ENCODE measurements at places on chromosomes 5 and 9.

- DNase-seq, result no peak
These were observed 8.5 kb downstream of the DUSP1 start for GRCh38 chr5:172762214-172763119.

- no peak for DNase-seq
These were observed 66.0 kb downstream of the AOPEP start for GRCh38 chr9:94792511-94792910.

GRCh38 chr9:94713436-94714215, 12.9 kb upstream of the AOPEP start:
- no peak for DNase-seq

GRCh38 chr5:17129093-17129849, 88.2 kb upstream of the BASP1 start:
- DNase-seq, result no peak

DNA sequence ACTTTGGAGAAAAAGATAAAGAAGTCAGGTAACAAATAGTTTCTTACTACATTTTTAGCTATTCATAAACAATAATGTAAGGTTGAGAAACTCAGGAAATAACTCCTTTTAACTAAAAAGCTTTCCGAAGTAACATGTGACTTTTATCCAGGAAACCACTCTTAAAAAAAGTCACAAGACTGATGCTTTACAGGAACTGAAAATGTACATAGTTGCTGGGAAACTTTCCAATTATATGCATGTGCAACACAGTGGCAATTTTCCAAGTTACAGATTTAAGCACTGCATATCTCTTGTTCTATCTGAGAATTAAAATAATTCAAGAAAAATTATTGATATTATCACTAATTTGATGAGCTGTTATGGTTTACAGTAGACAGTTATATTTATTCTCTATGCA, 105.2 kb downstream of the CDH10 start:
- DNase-seq, result no peak

- DNase-seq, result peak; percentile 18
These were observed 66.6 kb upstream of the GARNL3 start for GRCh38 chr9:127197861-127198430.

DNA sequence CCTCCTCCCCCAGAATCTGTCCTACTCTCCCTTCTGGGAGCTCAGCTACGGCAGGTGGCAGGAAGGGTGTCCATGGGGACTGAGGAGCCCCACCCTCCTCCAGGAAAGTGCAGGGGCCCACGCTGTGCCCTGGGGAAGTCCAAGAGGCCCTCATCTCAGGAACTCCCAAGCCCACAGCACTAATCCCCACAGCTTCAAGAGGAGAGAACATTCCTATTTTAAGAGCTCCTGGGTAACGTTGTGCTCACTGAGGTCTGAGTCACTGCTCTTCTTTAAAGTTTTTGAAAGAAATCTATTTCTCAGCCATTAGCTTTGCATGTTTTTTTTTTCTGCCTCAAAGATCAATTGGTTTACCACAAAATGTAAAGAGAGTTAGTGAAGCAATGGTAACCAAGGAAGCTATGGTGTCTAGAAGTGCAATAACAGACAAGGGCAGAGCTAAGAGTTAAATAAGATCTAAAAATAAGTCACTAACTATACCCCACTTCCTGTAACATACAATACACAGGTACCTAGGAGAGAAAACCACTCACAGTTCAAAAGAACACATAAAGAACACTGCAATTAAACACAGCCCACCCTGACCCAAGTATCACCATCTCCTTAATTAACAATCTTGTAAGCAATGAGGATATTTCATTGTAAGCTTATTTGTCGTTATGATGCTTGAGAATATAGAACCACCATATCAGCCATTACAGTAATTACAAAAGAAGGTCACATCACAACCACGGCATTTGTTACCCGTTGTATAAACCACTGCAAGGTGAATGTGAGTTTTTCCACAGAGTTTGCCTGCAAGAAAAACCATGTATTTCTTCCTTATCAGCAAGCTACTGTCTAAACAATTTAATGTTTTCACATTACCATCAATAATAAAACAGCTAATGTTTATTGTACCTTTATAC, 382.3 kb upstream of the SLC30A5 start:
- DNase-seq, result no peak

GRCh38 chr9:109101202-109101595, 18.5 kb downstream of the TMEM245 start:
- DNase-seq, result no peak
